Right ventricle myocardium superior (tissue), 1 donor: ENCODE measurements at places on chromosomes 12 and 14.

- DNase-seq, result no peak
These were observed 69.9 kb upstream of the CNTN1 start for GRCh38 chr12:40622246-40622838.

- DNase-seq, result no peak
These were observed 52.3 kb upstream of the RD3L start for GRCh38 chr14:103994535-103995184.

DNA sequence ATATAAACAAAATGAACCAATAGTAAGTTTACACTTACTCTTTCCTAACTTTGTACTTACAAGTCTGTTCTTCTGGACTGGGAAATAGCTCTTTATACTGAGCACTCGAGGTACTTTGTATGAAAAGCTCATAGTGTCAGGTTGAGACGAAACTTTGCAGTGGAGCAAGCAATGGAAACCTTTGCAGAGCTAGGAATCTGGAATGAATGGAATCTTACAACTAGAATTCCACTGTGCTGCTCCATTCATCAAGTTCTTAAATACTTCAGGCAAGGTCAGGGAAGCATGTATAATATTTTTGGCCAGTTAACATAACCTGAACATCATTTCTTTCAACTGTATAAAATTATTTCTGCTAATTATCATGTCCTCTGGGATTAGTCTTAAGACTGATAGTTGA, 1327.5 kb upstream of the FLRT2 start:
- no peak for DNase-seq

GRCh38 chr12:56758728-56759262, 4.3 kb upstream of the HSD17B6 start:
- DNase-seq, result no peak

GRCh38 chr12:132774159-132774558, 12.5 kb upstream of the ANKLE2 start:
- no peak for DNase-seq

GRCh38 chr12:123263196-123263817, 8.3 kb downstream of the CDK2AP1 start:
- no peak for DNase-seq
